ENCODE measurements at places on chromosomes 5 and 9. TPM values are rescaled to one million over a fixed set of nuclear protein-coding genes. Genes with fewer than 3 reads are reported as not detected.

Gene MUSK
- total RNA-seq, result not detected

Gene ANKRD31
- not detected for total RNA-seq

DNA sequence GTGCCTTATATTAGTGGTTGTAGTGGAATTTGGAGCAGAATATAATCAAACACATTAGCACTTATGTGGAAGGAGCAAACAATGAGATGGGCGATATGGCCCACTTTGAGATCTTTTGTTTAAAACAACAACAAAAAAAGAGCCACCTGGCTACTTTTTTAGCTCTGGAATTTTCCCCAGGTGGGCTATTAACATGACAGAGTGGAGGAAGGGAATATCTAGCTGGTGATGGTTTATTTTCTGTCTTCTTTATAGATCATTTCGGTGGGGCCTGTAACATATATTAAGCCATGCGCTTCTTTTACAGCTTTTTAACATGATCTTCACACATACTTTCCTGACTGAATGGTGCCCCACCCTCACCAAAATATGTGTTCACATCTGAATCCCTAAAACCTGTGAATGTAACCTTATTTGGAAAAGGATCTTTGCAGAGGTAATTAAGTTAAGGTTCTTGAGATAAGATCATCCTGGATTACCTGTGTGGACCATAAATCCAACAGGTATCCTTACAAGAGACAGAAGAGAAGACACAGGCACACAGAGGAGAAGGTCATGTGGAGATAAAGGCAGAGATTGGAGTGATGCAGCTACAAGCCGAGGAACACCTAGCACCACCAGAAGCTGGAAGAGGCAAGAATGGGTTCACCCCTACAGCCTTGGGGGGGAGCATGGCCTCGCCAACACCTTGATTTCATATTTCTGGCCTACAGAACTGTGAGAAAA is 16.6 kb upstream of the ENTREP1 start:
- no peak for DNase-seq

DNA sequence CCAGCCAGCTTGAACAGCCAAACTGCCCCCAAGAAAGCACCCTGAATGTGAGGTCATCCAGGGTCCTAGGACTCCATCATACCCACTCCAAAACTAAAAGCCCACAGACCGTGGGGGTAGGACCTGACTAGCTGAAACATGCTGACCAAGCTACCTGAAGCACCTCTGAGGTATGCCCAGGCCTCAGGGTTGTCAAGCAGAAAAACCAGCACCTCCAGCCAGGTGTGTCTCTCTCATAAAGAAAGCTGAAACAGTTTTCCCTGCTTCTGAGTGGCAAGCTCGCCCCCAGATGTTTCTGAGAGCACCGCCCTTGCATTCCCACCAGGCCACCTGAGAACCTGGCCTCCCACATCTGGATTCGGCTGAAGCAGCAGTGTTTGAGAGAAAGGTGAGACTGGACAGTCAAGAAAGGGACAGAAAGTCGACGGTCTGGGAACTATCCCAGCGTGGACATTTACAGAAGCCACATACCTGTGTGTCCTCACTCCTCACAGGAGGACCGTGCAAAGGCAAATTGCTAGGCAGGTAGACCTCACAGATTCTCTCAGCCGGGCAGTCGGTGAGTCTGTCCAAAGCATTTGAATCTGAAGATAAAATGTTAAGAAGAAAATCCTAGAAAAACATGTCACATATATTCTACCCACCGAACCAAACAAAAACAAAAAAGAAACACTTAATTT is 155.6 kb upstream of the RASEF start:
- DNase-seq, result no peak

GRCh38 chr9:35079041-35079425 is 709 bp downstream of the FANCG start:
- no peak for DNase-seq

DNA sequence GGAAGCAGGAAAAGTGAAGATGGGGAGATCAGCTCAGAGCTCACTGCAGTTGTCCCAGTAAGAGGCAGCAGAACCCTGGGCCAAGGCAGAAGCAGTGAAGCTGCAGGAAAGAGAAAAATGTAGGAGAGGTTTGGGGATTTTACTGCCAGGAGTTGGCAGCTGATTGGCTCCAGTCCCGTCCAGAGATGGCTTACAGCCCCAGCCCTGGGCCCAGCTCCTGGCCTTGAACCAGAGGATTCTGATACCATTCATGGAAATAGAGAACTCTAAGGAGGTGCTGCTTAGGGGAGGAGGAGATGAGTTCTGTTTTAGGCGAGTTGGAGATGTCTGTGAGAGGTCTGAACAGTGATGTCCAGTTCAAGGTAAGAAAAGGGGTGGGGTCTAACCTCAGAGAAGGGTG is 4.6 kb downstream of the MORN5 start:
- no peak for DNase-seq

Gene UBE2D2
- 174 TPM for total RNA-seq
